NCI-H2081 treated with DMSO at 0.1 percent for 48 hours (cell line): ENCODE measurements at places on chromosomes 13 and 19.

GRCh38 chr13:113364311-113364889 is 470 bp upstream of the GRTP1 start:
- DNase-seq = no peak

DNA sequence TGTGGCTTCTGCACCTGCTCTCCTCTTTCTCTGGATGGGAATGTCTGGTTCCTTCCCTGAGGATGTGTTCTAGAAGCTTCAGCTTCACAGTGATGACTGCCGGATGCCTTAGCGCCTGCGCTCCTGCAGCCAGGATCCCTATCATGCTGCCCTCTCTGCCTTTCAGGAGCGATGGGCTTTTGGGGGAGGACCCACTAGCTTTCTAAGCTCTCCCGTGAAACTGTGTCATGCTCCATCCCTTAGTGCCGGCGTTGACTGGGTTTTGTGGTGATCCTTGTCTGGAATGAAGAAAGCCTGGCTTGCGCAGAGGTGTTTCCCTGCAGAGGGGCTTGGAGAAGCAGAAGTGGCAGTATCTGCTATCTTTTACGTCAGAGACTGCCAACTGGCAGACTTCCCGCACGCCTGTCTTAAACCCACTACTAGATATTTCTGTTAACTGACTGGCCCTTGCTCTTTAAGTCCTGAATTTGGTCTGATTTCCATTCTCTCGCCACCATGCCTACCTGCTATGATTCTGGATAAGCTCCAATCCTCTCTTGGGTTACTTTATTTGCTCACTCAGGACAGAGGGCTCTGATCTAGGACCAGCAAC is 3.8 kb upstream of the KMT2B start:
- DNase-seq = no peak

DNA sequence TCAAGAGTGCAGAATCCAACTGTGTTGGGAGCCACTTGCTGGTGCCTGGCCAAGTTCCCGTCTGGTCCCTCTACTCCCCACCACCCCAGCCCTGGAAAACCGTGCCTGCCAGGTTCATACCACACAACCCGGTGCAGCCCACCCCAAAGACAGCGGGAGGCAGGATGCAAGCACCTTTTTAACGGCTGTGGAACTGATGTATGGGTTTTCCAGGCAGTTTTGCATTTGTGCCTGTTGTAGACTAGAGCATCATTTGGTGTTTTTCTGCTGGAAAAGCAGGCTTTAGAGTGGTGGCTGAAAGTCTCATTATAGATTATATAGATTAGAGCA is 13.5 kb downstream of the TFDP1 start:
- no peak for DNase-seq

DNA sequence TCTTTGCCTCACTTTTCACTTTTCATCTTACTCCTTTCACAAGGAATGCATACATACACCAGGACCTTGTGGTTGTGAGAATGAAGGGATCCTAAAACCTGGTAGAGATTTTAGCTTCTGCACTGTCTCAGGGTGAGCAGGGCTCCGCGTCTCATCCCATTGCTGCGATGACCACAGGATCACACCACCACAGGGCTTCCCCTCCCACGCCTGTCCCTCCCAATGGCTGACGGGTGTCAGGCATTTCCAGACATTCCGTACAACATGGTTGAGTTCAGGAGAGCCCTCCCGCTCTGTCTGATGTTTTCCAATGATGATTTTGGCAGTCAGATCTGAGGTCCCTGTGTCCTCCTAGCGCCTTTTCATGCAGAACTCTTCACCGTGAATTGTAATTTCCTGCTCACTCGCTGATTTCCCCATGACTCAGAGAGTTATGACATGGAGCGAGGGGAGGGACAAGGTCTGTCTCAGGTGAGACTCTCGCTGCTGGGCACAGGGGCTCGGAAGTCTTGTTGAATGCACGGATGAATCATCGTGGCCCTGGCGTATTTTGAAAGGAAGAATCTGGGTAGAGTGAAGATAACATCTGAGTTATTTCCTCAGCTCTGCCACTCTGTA is 102.8 kb downstream of the TEX29 start:
- no peak for DNase-seq

GRCh38 chr13:113875429-113875815 is 11.5 kb upstream of the GAS6 start:
- no peak for DNase-seq

DNA sequence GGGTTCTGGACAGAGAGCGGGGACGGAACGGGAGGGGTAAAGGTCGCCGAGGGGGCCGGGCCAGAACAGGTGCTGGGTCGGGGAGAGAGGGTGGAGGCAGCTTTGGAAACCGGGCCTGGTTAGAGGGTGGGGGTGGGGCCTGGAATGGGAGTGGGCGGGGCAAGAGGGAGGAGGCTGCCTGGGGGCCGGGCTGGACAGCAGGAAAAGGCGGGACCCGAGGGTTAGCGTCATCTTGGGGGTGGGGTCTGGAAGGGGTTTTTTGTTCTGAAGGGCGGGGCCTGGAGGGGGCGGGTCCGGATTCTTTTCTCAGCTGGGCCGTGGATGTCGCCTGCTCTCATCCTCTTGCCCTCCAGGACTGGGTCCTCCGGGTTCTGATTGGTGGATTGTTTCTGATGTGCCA is 4.3 kb upstream of the ZNF813 start:
- DNase-seq = no peak
